ENCODE measurements at places on chromosomes 13 and 19.
A peak's percentile ranks its signal among the peaks of the same experiment; 100 is the strongest.

DNA sequence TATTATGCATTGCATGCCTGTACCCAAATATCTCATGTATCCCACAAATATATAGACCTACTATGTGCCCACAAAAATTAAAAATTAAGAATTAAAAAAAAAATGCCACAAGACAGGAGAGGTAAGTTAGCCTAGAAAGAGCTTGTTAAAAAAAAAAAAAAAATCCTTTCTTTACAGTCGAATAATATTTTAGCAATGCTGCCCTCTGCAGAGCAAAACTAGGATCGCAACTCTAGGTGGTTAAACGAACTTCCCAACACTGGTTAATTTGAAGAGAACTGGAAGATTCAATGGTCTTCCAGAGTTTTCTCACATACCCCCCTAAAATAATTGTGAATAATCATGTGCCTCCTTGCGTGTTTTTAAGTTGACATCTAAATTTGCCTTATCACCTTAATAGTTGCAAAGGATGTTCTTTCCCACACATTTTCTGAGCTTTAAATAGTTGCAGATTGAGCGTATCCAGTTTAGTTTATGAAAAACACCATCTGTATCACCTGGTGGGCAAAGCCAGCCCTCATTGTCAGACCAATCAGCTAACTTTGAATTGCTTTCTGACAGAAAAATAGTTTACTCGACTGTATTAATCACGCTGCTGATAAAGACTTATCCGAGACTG is 47.4 kb upstream of the RCBTB2 start:
- peak; percentile 86 for DNase-seq

- no peak for DNase-seq
These were observed 1820.8 kb downstream of the UQCRFS1 start for GRCh38 chr19:27392027-27392632.

GRCh38 chr19:20278342-20278741 is 111.3 kb downstream of the ZNF486 start:
- no peak for DNase-seq

DNA sequence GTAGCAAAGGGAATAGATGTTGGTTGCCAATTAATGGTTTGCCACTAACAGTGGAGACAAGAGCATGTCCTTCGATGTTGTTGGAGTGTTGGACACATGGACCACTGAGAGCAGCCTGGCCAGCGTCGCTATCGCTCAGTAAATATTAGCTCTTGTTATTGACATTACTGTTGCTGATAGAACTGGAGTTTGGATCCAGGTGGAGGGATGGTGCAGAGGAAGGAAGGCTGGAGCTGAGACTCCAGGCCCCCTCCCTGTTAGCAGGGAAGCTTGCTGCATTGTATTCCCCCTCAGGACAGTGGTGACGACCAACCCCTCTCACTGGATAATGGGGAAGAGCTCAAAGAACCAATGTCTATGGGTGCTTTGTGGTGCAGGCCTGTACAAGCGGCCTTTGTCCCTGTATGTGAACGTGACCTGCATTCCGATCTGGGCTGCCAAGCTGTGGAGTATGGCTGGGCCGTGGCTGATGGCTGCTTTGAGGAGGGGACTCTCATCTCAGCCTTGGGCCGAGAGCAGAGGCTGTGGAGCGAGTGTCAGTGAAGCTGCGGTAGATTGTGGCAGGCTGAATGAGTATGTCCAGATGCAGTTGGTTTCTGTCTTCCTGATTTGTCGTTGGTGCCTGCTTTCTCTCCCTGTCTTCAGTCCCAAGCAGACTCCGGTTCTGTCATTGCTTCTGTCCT is 7.0 kb downstream of the CLASRP start:
- DNase-seq = no peak

GRCh38 chr13:51191743-51192142 is 30.5 kb upstream of the FAM124A start:
- DNase-seq = no peak

DNA sequence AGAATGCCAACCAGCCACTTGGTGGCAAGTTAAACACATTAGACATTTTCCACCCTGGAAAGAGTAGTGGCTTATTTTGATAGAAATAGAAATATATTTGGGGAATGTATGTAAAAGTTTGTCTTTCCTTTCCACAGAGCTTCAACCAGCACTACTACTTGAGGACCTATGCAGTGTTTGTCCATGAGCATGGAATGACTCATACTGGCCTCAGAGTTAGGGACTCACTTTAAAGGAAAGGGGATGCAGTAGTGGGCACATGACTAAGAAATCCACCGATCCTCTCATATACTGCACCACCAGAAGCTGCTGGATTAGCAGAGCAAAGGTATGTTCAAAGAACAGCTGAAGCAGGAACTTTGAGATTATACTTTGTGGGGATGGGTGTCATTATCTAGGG is 62.6 kb downstream of the LACC1 start:
- DNase-seq = no peak

All from hematopoietic multipotent progenitor cell treated with erythropoietin and hydrocortisone succinate and interleukin-3 and kit ligand, for 6 days (in vitro differentiated cells).